ENCODE measurements at places on chromosomes 3 and 15.

DNA sequence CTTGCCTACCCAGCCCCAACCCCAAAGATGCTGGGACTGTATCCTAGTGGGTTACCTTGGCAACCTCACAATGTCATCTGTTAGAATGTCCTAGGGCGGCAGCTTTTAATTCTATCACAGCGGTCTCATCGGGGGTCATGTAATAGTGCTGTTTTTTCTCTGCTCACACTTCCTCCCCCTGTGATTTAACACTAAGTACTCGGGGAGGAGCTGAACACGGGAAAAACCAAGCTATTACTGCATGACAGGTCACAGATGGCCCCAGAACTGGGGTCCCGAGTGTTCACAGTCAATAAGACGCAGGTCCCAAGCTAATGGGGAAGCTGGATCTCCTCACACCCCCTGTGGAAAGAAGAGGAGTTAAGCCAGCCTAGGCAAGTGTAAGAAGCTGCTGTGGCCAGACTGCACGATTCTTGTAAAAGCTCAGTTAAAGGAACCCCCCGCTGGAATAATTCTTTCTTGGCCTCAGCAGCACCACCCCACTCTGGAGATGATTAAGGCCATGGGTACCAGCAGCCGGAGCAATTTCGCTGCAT is 2.5 kb upstream of the RFTN1 start:
- no peak for DNase-seq

GRCh38 chr3:197595470-197596185 is 39.9 kb upstream of the BDH1 start:
- DNase-seq: no peak

DNA sequence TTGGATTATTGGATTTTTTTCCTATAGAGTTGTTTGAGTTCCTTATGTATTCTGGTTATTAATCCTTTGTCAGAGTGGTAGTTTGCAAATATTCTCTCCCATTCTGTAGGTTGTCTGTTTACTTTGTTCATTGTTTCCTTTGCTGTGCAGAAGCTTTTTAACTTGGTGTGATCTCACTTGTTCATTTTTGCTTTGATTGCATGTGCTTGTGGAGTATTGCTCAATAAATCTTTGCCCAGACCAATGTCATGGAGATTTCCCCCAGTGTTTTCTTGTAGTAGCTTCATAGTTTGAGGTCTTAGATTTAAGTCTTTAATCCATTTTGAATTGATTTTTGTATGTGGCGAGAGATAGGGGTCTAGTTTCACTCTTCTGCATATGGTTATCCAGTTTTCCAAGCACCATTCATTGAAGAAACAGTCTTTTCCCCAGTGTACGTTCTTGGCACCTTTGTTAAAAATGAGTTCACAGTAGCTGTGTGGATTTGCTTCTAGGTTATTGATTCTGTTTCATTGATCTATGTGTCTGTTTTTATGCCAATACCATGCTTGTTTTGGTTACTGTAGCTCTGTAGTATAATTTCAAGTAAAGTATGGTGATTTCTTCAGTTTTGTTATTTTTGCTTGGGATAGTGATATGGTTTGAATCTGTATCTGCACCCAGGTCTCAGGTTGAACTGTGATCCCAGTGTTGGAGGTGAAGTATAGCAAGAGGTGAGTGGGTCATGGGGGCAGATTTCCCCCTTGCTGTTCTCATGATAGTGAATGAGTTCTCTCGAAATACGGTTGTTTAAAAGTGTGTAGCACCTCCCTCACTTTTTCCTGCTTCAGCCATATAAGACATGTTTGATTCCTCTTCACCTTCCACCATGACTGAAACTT is 46.1 kb upstream of the TNFSF10 start:
- DNase-seq: no peak

DNA sequence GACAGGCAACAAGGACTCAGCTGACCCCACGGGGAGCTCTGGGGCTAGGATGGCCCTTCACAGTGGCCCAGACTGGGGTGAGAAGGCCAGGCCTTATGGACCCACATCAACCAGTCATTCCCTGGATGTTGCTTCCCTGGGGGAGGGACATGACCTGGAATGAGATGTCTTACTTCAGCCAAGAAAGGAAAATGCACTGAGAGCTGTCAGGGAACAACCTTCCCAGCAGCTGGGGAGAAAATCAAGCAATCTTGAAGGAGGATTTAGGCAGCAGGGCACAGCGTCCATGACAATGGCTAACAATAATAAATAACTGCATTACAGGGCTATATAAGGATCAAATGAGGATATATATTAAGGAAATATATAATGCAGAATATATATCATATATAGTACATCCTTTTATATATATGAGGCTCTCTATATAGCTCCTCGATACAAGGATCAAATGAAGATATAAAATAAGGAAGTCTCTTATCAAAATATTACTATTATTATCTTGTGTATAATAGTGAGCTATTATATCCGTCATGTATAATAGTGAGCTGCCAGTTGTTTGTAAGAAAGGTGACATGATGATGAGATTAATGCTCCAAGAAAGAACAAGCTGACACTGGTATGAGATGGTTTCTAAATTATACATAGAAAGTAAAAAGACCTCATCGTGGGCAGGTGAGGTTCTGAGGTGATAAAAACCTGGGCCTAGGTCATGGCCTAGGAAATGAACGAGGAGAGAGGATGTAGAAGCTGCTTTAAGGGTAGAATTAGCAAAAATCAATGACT is 117.8 kb upstream of the LIPC start:
- no peak for DNase-seq
